Right forelimb (tissue), 1 donor: ENCODE measurements at places on chromosomes 1 and 21.

GRCh38 chr1:42358791-42359190, 21.8 kb upstream of the RIMKLA start:
- no peak for DNase-seq

DNA sequence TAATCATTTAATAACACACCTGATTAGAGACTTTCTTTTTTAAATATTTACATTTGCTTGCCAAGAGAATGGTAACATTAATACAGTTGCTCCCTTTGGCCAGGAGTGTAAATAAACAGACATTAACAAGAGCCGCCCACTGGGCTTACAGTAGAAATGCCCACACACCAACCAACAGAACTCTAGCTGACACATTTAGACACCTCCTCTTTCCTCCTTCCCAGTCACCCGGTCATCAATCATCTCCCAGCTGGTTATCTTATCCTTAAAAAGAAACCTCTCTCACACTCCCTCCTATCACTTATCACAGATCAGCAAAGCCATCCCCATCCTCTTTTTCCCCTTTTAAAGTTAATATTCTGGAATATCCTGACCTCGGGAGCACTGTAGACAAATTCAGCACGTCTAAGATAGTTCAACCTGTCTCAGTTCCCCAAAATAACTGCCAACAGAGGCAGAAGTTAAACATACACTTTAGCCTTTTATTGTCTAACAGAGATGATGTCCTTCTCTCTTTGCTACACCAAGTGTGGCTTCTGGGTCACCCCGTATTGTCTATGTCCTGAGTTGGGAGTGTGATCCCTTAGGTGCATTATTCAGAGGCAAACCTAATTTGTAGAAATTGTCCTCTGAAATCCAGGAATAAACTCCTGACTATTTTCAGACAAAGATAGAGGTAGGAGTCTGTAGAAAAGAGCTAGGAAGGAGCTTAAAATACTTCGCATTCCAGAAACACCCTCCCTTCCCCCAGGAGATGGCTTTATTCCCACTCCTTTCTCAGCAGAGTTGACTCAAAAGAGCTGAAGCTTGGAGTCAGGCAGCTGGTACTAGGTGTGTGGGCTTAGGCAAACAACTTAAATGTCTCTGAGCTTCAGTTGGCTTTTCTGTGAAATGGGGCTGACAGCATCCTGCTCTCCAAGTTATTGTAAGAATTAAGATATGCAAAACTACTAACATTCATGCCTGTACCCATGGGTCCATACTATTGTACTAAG, 8.8 kb downstream of the MYCL start:
- no peak for DNase-seq

DNA sequence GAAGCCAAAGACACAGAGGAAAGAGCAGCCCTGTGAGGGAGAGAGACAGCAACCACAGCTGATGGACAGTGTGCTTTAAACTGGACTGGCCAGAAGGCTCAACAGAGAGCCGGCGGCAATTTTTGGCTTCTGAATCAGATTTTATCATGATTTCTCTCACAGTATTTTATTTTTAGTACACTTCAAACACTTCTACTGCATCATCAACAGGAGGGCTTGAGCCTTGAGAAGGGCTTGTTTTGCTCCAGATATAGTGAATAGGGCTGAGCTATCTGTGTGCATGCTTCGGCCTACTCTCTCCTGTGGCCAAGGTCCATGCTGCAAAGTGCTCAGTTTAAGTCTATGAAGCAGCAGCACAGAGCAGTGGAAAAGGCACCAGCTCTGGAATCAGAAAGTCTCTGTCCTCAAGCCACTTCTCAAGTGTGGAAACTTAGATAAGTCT, 33.3 kb downstream of the ADCY10 start:
- no peak for DNase-seq

GRCh38 chr1:54864460-54865208, 22.4 kb downstream of the DHCR24 start:
- no peak for DNase-seq

- no peak for DNase-seq
Observed at GRCh38 chr1:109513110-109513710, 3.7 kb upstream of the AMIGO1 start.

DNA sequence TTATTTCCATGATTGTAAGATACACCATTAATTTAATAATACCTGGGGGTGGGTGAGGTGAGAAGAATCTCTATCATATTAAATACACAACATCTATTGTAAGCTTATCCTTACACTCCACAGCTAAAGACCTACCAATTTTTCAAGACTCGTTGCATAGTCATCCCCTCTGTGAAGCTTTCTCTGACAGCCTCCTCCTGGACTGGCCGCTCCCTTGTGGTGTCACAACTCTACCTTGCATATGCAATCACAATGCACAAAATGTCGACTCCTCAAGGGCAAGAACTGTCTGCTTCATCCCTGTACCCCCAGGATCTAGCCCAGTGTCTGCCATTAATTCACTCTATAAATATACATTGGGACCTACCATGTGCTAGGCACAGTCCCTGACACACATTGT, 2.4 kb upstream of the PTGFRN start:
- DNase-seq = no peak
